NCI-H69 (cell line): ENCODE measurements at places on chromosomes 12 and 14.

- DNase-seq: peak; percentile 69
Observed at GRCh38 chr12:12891080-12891880, at the start of gene GPRC5A. GPRC5A (plus strand) TSS chr12:12891562; CDS start chr12:12908250, 16,688 bp downstream.

- DNase-seq: no peak
Observed at GRCh38 chr12:111672822-111673381, 12.9 kb downstream of the BRAP start.

- no peak for DNase-seq
Observed at GRCh38 chr14:83541147-83541546, 1988.8 kb upstream of the FLRT2 start.

DNA sequence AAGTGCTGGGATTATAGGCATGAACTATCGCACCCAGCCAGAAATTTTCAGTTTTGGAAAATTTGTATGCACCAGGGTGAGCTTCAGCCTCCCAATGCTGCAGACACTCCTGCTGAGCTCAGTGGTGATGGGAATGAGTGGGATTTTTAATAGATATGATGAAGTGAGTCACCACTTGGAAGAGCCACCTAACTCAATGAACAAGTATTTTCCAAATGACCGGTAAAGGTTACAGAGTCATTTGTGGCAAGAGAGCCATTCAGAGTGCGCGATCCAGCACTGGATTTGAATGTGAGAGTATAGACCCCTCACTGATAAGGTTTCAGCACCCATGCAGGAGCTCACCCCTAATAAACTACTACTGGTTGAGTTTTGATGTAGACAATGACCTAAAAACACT is 100.7 kb downstream of the PPP2R5C start:
- DNase-seq: no peak

GRCh38 chr12:109871668-109872314 is 8.6 kb downstream of the GLTP start:
- no peak for DNase-seq

DNA sequence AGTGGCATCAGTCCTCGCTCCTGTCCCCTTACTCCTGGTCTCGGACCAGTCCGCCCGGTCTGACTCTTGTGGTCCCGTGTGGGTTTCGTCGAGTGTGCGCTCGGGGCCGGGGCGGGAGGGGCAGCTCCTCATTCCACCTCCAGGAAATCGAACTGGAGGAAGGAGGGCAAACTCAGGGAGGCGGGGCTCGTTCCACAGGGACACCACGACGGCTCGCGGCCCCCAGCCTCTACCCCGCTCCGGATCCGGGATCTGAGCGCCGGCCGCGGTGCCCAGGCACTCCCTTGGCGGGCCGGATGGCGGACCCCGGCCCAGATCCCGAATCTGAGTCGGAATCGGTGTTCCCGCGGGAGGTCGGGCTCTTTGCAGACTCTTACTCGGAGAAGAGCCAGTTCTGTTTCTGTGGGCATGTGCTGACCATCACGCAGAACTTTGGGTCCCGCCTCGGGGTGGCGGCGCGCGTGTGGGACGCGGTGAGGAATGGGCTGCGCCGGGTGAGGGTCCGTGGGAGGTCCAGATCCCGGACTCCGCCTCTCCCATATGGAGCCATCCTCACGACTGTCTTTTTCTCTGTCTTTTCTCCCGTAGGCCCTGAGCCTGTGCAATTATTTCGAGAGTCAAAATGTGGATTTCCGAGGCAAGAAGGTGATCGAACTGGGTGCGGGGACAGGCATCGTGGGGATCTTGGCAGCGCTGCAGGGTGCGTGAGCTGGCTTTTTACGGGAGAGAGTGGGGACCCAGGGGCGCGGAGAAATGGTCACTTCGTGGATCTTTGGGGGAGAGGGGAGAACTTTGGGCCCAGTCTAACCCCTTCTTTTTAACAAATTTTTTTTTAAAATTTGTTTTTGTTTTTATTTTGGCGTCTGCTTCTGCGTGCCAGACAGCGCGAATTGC is at the start of gene EEF1AKMT3:
Gene EEF1AKMT3 (plus strand): TSS at position 186 of the 894 bp plus-strand sequence. CDS start 111 bp downstream, at position 297.
- DNase-seq: peak; percentile 79

DNA sequence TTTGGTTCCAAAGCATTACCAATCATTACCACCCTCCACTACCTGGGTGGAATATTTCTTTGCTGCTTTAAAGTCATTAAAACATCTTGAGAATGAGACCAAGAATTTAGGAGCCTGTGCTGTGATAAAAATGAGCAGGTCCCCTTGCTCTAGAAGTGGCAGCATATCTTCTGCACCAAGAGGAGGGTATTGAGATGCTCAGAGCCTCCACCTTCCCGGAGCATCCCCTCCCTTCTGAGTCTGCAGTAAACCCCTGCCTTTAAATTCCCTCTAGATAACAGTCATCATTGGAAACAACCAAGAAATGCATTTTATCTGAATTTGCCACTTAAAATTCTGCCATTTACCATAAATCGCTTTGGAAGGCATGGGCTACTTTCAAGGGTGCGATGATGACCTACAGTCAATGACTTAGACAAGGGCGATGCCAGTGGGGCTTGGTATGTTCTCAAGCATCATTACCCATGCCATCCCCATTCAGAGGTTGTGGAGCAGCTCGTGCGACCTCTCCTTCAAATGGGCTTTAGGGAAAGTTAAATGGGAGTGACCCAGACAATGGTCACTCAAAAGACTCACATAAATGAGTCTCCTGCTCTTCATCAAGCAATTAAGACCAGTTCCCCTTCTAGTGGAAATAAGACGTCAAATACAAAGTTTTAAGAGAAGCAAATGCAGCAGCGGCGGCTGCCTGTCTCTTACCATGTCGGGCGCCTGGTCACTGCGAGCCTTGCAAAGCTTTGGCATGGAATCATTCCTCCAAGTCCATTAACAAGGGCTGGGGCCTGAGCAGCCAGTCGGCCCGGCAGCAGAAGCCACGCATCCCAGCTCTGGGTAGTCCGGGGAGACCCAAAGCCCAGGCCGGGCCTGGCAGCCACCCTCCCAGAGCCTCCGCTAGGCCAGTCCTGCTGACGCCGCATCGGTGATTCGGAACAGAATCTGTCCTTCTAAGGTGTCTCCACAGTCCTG is 334.5 kb downstream of the TMEM121 start:
- no peak for DNase-seq

DNA sequence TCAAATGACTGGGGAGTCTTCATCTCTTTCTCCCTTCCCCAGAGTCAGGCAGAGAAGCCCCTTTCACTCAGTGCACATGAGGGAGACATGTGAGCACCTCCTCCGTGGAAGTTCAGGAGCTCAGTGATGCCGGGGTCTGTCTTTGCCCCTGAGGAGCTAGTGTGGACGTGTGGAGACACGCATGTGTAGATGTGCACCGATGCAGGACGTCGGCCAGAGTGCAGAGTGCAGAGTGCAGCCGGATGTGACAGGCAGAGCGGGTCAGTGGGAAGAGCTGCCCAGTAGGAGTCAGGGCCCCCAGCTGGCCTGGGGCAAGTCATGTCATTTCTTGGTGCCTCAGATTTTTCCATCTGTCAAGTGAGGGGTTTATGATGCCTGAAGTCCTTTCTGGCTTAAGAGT is 20.7 kb downstream of the TSPAN9 start:
- DNase-seq: peak; percentile 51

- no peak for DNase-seq
Observed at GRCh38 chr12:104626069-104626837, 169.5 kb downstream of the CHST11 start.

GRCh38 chr14:72679141-72679535 is 214.8 kb downstream of the DPF3 start:
- DNase-seq: peak; percentile 47

DNA sequence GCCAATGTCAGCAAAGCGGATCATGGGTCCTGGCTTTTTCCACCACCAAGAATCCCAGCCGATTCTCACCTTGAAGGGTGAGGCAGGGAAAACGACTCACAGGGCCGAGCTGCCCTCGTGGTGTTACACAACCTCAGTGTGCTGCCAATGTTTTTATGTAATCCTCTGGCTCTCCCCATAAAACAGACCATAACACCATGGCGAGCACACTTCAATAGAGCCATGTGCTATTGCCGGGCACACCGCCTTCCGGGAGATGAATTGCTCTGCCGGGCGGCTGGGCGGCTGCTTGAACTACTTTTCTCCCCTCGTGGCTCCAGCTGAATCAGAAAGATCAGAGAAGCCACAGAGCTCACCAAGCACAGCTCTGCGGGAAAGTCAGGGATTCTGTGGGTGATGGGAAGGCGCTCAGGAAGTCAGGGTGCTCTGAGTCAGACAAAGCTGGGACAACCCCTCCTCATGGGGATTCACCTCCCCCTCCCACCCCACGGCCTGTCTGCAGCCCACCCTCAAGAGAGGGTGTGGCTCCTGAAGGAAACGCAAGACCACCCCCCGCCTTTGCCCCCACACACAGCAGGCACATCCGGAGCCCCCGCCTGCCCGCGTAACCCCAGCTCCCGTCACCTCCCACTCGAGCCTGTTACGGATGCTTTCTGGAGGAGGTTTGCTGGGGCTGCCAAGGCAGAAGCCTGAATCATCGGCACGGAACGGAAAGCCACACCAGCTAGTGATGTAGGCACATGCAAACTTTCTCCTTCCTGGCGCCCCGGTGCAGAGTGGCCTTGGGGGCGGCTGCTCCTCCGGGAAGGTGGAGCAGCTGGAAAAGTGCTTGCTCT is 1.8 kb downstream of the GALNT9 start:
- no peak for DNase-seq

GRCh38 chr14:73242357-73242901 is 5.1 kb downstream of the PAPLN start:
- DNase-seq: no peak

- DNase-seq: peak; percentile 80
Observed at GRCh38 chr12:50174971-50175715, 8.0 kb upstream of the CERS5 start.

GRCh38 chr14:76537906-76538647 is 162.1 kb downstream of the ESRRB start:
- DNase-seq: peak; percentile 49

DNA sequence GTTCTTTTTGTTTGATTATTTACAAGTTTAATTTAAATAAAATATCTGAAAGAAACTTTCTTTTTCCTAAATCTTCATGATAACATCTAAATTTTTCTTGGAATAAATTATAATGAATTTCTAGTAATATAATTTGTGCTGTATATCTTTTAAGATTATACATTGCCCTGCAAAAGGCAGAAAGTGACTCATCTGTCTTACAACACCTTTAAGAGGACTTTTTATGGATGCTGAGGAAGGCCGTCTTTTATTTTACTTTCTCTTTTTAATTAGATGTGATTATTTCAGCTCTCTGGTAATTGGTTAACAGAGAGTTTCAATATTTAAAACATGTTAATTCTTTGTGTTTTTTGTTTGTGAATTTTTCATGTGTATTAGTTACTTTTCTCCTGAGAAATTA is 598.4 kb downstream of the RPL10L start:
- no peak for DNase-seq

GRCh38 chr12:99915251-99916082 is 69.3 kb downstream of the ANKS1B start:
- no peak for DNase-seq

DNA sequence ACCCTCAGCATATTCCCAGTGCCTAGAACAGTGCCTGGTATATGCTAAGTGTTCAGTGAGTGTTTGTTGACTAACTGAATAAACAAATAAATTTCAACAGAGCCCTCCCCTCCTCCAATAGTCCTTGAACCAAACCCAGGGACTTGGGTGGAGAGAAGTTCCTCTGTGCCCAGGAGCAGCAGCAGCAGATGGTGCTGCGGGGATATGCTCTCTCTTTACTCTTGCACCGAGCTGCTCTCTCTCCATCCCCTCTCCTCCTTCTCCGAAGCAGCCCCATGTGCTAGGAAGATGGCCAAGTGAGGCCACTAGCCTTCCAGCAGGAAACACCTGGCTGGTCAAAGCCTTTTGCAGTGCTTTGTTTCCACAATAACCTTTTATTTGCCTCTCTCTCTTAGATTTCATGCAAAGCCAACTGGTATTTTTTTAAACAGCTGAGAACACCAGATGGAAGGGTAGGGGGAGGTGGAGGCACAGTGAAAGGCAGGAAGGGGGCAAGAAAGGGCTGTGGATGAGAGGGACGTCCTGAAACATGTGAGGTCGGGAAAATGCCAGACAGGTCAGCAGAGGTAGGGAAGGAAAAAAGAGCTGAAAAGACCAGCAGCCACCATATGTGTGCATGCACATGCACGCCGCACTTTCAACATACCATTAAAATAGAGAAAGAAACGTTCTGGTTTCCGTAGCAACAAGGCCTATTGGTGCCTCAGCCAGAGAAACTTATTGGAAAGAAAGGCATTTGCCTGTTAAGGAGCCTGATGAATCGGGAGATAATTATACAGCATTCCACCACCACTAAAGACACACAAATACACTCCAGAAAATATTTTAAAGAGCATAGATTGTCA is 78.9 kb downstream of the EMP1 start:
- peak; percentile 20 for DNase-seq

- DNase-seq: no peak
Observed at GRCh38 chr14:30808576-30808975, 65.8 kb upstream of the COCH start.

DNA sequence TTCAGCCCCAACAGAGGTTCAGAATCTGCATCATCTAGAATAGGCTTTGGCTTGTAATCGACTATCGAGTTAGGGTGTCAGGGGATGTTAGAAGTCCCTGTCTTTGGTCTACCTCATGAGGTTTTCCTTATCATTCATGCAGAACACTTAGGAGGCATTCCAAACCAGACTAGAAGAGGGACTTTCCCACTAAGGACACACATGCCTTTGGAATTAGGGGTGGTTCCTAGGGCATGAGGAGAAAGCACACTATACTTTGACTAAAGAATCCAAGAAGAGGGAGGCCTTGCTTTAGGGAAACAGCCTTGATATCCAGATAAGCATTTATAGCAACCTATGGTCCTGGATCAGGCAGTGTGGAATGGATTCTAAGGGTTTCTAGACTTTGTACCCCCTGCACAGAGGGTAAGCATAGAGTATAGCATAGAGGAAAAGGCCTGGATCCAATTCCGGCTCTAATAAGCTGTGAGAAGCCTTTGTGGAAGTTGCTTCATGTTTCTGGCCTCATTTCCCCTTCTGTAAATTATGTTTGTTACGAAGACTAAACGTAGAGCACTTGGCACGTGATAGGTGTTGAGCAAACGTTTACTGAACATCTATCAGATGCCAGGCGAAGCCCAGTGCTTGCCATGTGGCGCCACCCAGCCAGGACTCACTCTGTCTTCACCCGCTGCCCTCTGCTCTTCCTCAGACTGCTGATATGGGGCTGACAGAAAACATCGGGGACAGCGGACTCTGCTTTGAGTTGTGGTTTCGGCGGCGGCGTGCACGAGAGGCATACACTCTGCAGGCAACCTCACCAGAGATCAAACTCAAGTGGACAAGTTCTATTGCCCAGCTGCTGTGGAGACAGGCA is 13.2 kb downstream of the ZNF219 start:
- no peak for DNase-seq

GRCh38 chr14:68536018-68536410 is 256.9 kb downstream of the ZFP36L1 start:
- no peak for DNase-seq
